ENCODE measurements at places on chromosomes 4 and X.

- no peak for DNase-seq
Measured at GRCh38 chrX:48531358-48531959, 8.1 kb upstream of the TBC1D25 start.

- DNase-seq: no peak
Measured at GRCh38 chrX:97330151-97330550, 446.4 kb downstream of the RPA4 start.

- no peak for DNase-seq
Measured at GRCh38 chr4:88746206-88746605, 48.6 kb upstream of the NAP1L5 start.

DNA sequence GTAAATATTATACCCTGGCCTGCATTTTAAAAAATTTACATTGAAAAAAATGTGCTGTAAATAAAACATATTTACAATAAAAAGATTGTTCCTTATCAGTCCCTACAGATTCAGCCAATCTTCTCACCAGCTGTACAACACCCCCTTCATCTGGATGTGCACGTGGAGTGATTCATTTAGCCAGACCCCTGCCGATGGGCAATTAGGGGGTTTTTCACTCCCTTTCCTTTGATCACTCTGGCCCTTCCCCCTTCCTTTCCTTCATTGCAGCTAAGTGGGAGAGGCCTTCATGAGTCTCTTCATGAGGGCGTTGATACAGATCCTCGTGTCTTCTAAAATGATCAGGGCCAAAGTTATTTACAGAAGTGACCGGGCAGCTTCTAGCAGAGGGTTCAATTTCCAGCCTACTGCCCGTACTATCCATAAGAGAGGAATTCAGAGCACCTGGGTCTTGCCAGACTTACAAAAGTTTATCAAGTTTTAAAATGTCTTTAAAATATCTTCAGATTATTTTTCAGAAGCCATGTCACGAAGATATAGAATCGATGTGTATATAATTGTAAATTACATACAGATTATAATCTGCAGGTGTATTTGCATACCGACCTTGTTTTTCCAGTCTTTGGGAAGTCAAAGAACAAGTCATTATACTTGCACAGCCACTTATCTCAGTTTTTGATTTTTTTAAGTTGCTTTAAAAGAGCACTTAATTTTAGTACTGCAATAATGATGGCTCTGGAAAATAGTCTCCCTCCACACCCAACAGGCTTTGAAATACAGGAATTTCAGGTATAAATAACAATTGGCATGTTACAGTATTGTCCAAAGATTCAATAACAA is 21.4 kb upstream of the RASL11B start:
- no peak for DNase-seq

DNA sequence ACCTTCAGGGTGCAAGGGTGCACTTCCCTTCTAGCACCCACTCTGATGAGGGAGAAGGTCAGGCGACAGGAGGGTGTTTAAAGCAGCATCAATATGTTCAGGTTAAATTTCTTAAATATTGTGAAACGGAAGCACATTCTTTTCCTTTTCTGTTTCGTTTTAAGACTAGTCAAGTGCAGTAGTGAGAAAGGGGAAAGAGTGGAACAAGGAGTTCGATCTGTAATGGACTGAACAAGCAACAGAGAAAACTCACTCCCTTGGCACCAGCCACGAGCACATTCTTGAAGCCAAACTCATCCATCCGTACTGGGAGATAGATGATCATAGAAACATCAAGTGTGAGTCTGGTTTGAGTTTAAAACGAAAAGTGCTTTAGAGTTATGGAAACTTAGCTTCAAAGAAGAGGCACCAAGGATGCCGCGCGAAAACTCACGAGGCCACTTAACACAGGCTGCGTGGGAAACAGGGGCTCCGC is 815 bp downstream of the FAM53A start:
- DNase-seq: no peak

- no peak for DNase-seq
Measured at GRCh38 chrX:136896121-136896914, 15.8 kb upstream of the RBMX start.

DNA sequence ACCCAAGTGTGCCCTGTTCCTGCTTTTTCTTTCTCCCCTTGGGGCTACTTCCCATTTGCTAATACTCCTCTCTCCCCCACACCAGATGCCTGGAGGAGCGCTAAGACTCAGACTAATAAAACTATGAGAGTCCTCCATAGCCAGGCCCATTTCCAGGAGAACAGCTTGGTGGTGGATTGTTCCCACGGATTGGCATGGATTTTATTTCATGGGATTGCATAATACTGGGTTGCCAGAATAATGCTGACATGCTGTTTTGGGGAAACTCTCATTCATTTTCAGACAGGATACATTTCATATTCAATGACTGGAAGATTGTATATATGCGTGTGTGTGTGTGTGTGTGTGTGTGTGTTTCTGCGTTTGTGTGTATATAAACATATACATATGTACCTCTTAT is 447.5 kb upstream of the PITX2 start:
- no peak for DNase-seq

- DNase-seq: no peak
Measured at GRCh38 chr4:185192059-185192458, 11.7 kb downstream of the CFAP97 start.

DNA sequence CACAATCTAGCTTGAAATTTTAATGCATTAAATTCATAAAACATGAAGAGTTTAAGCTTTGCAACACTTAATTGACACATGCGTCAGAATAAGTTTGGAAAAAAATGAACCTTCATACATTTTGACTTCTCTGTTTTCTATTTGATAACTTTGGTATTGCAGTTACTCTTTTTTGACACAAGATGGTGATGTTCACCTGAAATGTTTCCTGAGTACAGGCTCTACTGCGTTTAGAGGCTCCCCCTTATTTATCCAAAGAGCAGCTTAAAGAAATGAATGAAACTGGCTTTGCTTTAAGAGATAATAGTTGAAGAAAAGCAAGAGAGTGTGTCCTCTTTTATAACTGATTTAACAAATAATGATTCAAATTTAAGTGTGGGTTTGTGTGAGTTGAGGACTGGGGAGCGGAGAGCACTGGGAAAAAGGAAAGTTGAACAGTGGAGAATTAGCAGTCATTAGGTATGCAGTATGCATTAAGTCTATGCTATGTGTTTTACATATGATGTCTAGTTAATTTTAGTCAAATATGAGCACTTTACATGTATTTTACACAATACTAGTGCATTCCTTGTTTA is 180.6 kb upstream of the NUDT6 start:
- peak; percentile 5 for DNase-seq

- DNase-seq: no peak
Measured at GRCh38 chr4:158835226-158836001, 66.6 kb downstream of the FNIP2 start.

GRCh38 chr4:23819041-23819511 is 70.8 kb downstream of the PPARGC1A start:
- no peak for DNase-seq

- no peak for DNase-seq
Measured at GRCh38 chr4:105587841-105588240, 35.4 kb downstream of the ARHGEF38 start.

Measured in NCI-H1048 (cell line).